Activated naive CD4-positive, alpha-beta T cell treated with anti-CD3 and anti-CD28 coated beads, Interleukin-2, amount 10 ng/mL, durations not matched to agents 5 hours and 36 hours (primary cell): ENCODE measurements at places on chromosomes 1 and 21. TPM values are rescaled to one million over a fixed set of nuclear protein-coding genes. Genes with fewer than 3 reads are reported as not detected.

Gene SPRR5
- not detected for total RNA-seq

Gene FCAMR
- total RNA-seq, result not detected

Gene MYOM3
- total RNA-seq, result not detected

Gene FGR
- 0.24 TPM for total RNA-seq

Gene ZNF683
- total RNA-seq, result 0.31 TPM

Gene PEAR1
- total RNA-seq, result 0.31 TPM

Gene C2CD4D
- total RNA-seq, result 0.55 TPM

Gene SGIP1
- total RNA-seq, result not detected

Gene CBR3
- total RNA-seq, result 25.7 TPM

Gene NPPB
- not detected for total RNA-seq

Gene C1orf50
- total RNA-seq, result 8.3 TPM

Gene CD247
- total RNA-seq, result 258 TPM

Gene TAS1R1
- total RNA-seq, result not detected

Gene PDC
- total RNA-seq, result not detected

Gene SLC44A5
- total RNA-seq, result 2.2 TPM

Gene LIN28A
- not detected for total RNA-seq

Gene SLC44A3
- total RNA-seq, result not detected

Gene ALPL
- total RNA-seq, result not detected

Gene TMCC2
- total RNA-seq, result 1.1 TPM

Gene ILDR2
- 5.4 TPM for total RNA-seq
